ENCODE measurements at places on chromosomes 5 and 9.

GRCh38 chr5:159752622-159753275 lies 163.5 kb upstream of the ADRA1B start:
- no peak for DNase-seq

- DNase-seq, result no peak
These were observed 246.6 kb downstream of the HSPA4 start for GRCh38 chr5:133298447-133298846.

GRCh38 chr5:72145348-72145747 lies 38.1 kb downstream of the MAP1B start:
- DNase-seq, result no peak

DNA sequence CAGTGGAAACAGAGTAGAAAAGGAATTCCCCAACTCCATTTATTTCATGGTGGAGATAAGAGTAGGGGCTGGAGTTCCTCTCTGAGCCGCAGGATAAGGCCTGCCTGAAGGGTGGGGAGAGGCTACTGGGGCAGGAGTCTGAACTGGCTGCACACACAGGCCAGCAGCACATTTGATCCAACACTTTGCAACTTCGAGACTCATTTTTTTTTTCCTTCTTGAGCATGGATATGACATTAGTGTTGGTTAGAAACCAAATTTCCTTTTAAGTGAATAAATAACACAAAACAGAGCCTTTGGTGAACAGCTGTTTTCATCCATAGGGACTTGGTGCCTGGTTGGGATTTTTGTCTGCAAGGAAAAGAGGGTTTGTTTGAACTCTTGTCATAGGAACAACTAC lies 76.6 kb downstream of the RALGPS1 start:
- DNase-seq, result no peak

DNA sequence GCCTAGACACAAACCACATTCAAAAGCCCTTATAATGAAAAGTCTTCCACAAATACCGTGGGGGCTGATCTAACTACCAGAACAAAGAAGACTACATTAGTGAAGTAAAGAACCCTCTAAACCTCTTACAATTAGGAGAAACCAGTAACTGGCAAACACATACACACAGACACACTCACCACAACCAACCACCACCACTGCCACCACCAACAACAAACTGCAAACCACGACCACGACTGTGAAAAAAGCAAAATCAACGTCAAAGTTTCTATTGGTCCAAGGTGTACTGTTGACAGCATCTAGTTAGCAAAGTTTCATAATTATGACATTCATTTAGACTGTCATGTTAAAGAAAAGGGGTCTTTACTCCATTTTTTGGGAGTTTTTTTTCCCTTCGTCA lies 2.7 kb downstream of the CDO1 start:
- DNase-seq, result no peak

DNA sequence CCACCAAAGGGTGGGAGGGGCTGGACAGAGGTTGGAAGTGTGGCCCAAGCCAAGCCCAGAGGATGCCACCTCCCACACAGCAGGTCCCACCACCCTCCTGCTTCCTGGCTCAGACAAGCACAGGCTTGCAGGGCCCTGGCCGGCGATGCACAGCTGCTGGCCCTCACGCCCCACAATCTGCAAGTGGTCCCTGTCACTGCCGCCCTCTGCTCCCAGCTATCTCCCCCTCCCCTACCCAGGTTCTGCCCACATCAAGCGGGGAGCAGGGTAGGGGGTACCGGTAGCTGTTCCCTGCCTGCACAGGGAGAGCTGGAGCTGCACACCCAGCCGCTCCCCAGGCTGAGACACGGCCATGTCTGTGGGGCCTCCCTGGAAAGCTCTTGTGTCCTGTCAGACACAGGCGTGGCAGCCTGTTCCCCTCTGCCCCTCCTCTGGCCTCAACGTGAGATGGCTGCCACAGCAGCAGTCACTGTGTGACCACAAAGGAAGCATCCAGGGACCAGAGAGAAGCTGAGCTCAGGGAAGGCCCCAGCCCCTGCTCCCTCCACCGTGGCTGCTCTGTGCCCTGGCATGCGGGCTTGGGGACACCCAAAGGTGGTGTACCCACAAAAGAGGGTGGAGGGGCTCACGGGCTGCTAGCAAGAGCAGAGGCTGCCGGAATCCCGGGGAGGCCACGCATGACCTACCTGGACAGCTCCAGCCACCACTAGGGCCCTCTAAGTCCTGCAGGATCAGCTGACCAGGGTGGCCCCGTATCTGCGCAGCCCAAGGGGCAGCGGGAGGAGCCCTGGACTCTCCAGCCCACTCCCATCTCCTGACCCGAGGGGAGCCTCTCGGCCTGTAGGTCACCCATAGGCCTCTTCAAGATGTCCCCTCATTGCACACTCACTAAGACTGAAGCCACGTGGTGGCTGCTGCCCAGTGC lies 10.9 kb upstream of the ZDHHC11 start:
- DNase-seq, result no peak

Measured in CD4-positive, alpha-beta T cell (primary cell).